ENCODE measurements at places on chromosomes 12 and 14.

DNA sequence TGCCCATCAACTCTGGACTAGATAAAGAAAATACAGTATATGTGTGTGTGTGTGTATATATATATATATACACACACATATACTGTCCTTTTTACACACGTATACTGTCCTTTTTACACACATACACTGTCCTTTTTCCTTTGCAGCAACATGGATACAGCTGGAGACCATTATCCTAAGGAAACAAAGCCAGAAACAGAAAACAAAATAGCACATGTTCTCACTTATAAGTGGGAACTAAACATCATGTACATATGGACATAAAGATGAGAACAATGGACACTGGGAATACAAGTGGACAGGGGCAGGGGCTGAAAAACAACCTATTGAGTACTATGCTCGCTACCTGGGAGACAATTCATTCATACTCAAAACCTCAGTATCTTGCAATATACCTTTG lies 23.7 kb downstream of the VDR start:
- DNase-seq: no peak

GRCh38 chr14:84064316-84065125 lies 1465.4 kb upstream of the FLRT2 start:
- DNase-seq: peak; percentile 74

DNA sequence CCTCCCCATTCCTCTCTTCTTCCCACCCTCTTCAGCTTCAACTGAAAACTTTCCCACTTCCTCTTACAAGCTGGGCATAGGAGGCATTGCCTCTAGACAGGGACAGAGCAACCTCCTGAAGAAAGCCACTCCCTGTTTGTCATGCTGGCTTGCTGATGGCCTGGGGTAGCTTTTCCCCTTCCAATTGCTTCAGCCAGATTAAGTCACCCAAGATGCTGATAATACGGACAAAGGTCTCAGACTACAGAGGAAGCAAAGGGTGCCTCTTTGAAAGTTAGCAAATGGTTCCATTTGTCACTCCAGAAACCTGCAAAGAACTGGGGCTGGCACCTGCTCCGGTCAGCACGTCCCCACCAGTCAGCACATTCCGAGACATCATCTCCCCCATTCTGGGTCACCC lies 6.0 kb downstream of the KRT2 start:
- DNase-seq: no peak

GRCh38 chr12:91633206-91633605 lies 450.6 kb upstream of the DCN start:
- DNase-seq: no peak

GRCh38 chr14:92797935-92798653 lies 4.0 kb downstream of the GOLGA5 start:
- no peak for DNase-seq

DNA sequence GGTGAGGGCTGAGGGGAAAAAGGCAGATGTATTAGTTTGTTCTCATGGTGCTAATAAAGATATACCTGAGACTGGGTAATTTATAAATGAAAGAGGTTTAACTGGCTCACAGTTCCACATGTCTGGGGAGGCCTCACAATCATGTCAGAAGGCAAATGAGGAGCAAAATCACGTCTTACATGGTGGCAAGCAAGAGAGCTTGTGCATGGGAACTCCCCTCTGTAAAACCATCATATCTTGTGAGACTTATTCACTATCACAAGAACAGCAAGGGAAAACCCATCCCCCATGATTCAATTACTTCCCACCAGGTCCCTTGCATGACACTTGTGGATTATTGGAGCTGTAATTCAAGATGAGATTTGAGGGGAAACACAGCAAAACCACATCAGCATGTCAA lies 1220.9 kb downstream of the GALC start:
- DNase-seq: no peak

- DNase-seq: no peak
These were observed 18.4 kb downstream of the FAR2 start for GRCh38 chr12:29167445-29167844.

GRCh38 chr12:132218527-132218875 lies 74.2 kb downstream of the NOC4L start:
- DNase-seq: no peak

DNA sequence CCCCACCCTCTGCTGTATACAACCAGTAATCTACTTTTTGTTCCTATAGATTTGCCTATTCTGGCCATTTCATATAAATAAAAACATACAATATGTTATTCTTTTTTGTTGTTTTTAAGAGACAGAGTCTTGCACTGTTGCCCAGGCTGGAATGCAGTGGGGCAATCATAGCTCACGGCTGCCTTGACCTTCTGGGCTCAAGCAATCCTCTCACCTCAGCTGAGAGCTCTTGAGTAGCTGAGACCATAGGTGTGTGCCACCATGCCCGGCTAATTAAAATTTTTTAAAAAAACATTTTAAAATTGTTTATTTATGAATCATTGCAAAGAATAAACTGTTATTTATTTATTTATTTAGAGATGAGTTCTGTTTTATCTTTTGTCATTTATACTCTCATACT lies 11.6 kb downstream of the PTGR2 start:
- DNase-seq: no peak
